ENCODE measurements at places on chromosomes 7 and 10.

GRCh38 chr7:70376561-70377031 lies 755.3 kb upstream of the GALNT17 start:
- ATAC-seq, result no peak

- no peak for ATAC-seq
Observed at GRCh38 chr7:4102231-4102841, 579.8 kb upstream of the FOXK1 start.

GRCh38 chr7:16345979-16346958 lies 75.1 kb downstream of the CRPPA start:
- peak; percentile 88 for ATAC-seq

DNA sequence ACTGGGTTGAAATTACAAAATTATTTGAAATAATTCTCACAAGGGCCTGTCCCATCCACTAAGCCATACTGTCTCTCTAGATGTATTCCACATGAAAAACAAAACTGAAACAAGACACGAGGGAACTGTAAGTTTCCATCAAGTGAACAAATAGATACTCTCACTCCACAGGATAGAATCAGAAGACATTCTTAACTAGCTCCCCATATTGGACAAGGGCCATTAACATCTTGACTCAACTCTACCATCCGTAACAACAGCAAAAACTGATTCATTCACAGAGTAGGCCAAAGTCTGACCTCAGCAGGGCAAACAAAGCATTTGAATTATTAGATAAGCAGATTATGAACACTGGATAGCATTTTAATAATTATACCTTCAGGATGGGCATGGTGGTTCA lies 29.1 kb downstream of the UBE2H start:
- ATAC-seq, result peak; percentile 77

- ATAC-seq, result no peak
Observed at GRCh38 chr7:100163006-100163531, 4.5 kb upstream of the TRAPPC14 start.

DNA sequence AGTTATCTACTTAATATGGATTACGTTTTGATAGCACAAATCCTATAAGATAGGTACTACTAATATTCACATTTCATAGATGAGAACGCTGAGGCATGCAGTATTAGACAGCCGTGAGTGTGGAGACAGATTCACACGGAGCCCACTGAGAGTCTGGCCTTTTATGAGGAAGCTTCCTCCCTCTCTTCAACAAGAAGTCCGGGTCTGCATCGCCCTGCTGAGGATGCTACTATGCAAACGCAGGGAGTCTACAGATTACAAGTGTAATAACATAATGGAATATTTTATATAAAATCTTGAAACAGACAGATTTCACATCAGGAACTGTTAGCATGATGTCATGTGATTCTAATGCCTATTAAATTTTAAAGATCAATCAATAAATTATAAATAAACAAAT lies 255.9 kb upstream of the GLI3 start:
- no peak for ATAC-seq

DNA sequence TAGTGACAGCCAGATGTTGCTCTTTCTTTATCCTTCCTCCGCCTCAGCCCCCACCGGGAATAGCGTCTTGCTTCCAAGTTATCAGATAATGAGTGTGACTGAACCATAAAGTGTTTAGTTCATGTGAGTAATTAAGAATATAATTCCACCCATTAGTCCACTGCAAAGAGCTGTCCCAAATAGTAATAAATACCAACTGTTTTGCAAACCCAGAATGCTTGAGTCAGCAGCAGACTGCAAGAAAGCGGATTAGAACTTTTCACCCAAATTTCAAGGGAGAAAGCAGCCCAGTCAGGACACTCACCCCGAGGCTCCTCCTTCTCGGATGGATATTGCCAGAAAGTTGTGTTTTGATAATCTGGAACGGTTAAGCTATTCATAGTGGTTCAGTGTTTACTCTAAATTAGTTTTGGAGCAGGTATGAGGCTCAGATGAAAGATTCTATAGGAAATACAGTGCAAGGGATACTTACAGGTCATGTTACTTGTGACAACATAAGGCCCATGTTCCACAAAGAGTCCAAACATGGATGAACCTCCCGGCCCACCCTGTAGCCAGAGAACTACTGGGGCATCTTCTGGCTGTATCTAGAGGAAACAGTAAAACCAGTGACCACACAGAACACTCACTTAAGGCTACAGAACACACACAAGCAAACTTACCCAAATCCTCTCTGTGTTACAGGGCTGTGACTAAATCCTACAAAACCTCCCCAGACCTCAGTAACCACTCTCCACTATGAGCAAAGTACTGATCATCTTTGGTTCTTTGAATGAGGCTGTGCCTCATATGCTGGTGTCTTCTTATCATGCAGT lies 50.5 kb downstream of the CPVL start:
- ATAC-seq, result no peak

DNA sequence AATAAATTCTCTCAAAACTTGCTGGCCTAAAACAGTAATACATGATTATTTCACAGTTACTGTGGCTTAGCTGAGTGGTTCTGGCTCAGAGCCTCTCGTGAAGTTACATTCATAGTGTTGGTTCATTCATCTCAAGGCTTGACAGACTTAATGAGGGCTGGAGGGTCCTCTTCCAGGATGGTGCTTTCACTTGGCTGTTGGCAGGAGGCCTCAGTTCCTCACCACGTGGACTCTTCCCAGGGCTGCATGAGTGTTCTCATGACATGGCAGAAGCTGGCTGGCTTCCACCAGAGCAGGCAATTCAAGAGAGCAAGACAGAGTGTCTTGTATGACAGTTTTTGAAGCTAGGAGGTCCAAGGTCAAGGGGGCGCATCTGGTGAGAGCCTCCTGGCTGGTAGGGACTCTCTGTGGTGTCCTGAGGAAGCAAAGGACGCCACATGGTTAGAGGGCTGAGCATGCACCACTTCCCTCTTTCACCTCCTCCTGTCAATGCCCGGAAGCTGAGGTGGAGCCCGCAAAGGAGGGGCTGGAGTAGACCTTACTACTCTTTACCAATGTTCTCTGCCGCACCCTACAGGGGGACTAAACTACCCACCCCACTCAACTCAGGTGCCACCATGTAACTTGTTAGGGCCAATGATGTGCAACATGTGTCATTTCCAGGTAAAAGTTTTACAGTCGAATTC lies 58.2 kb upstream of the YAE1 start:
- no peak for ATAC-seq
